ENCODE measurements at places on chromosomes 12 and 14.

- peak; percentile 94 for DNase-seq
Observed at GRCh38 chr12:92034858-92035401, 110.7 kb downstream of the BTG1 start.

DNA sequence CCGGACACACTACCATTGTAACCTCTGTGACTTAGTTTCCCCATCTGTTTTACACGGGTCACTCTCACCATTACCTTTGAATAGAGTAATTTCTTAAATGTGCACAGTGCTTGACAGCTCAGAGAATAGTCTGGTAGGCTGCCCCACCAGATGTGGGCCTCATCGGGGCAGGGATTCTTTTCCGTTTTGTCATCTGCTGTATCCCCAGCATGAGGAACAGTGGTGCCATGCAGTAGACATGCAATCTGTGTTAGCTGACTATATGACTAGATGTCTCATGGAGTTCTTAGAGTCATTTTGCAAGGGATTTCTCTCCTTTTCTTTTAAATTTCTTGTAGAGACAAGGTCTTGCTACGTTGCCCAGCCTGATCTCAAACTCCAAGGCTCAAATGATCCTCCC is 44.9 kb upstream of the PLEKHG3 start:
- DNase-seq: no peak

DNA sequence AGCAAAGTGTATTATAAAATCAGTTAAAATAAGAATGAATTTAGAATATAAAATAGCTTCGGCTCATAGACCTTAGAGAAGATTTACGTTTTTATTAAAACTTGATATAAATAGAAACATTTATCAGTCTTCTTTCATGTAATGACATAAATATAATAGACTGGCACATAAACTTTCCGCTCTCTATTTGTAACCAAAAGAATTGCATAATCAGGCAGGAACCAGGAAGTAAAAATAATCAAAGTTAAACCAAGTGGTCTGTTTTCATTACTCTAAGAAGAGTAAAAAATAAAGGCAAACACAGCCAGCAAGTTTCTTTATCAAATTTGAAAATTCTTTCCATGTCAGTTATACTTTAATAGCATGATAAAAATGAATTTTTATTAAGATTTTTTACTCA is 46.3 kb upstream of the ATP2A2 start:
- DNase-seq: no peak

DNA sequence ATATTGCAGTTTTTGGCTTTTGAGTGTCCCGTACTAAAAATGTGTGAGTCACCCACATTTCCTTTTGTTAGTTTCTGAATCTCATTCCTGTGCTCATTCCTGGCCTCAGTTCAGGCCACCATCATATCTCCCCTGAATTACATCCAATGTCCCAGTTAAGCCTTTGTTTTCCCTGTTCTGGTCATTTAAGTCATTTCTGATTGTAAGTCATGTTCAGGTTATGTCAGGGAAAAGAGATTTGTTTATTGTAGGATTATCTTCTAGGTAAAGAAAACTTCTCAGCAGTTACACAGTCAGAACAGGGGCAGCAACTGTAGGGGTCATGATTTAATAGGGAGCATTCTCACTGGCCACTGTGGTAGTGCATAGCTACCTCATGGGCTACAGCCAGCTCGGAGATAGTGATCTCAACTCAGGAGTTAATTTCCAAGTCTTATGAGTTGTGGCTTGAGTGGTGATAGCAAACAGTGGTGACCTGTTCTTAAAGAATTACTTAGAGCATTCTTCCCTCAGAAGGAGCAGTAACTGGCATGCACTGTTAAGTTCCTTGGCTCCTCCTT is 6.7 kb downstream of the DDX47 start:
- DNase-seq: peak; percentile 78

GRCh38 chr12:108337235-108338223 is 1.6 kb downstream of the CMKLR1 start:
- peak; percentile 69 for DNase-seq

- DNase-seq: peak; percentile 69
Observed at GRCh38 chr12:58803908-58804307, 116.4 kb downstream of the LRIG3 start.

GRCh38 chr12:82651489-82651888 is 35.2 kb upstream of the TMTC2 start:
- DNase-seq: no peak

DNA sequence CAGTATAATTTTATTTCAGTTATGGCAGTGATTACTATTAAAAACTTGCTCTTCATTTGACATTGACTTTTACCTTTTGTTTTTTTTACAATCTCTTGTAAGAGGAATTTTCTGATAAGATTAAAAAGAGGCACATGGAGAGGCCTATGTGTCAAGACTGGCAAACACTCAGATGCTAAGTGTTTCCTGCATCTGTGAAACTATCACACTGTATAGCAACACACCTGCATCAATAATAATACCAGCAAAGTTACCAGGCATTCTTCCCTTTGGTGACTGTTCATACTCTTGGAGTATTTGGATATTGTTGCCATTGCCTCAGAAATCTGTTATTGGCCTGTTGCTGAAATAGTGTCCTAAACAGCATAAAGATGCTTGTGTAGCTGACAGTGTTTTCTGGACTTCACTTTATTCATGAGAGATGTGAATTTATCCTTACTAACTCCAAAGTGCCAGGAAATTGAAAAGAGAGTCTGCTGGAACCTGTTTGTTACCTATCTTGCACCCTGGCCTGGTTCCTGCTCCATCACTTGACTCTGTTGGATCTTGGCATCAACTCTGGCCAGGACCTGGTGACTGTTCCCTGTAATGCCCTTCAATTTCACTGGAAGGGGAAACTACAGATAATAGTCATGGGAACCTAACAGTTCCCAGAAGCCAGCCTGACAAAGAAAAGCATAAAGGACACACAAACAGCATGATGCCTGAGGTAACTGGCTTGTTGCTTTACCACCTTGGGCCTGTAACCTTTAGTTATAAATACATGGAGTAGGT is 19.8 kb downstream of the SLC16A7 start:
- DNase-seq: no peak

- no peak for DNase-seq
Observed at GRCh38 chr14:104821229-104821945, 20.5 kb downstream of the ZBTB42 start.

GRCh38 chr12:47837190-47838171 is 17.8 kb upstream of the HDAC7 start:
- peak; percentile 76 for DNase-seq

GRCh38 chr14:94945615-94946014 is 175.7 kb upstream of the GSC start:
- DNase-seq: no peak

DNA sequence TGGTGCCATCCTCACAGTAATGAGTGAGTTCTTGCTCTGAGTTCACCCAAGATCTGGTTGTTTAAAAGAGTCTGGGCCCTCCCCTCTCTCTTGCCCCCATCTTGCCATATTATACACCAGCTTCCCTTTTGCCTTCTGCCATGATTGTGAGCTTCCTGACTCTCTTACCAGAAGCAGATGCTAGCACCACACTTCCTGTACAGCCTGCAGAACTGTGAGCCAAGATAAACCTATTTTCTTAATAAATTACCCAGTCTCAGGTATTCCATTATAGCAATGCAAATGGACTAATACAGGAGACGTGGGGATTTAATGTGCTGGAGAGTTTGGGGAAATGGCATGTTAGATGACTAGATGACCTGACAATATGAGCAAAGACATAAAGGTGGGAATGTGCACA is 12.8 kb downstream of the SLC4A8 start:
- no peak for DNase-seq

GRCh38 chr14:23531391-23531790 is 20.2 kb downstream of the ZFHX2 start:
- DNase-seq: no peak

GRCh38 chr12:56387152-56387736 is 24.6 kb upstream of the APOF start:
- DNase-seq: peak; percentile 13

GRCh38 chr12:94649349-94650142 is 811 bp downstream of the TMCC3 start:
- peak; percentile 48 for DNase-seq

- no peak for DNase-seq
Observed at GRCh38 chr12:76980196-76980595, 85.2 kb downstream of the E2F7 start.

- peak; percentile 70 for DNase-seq
Observed at GRCh38 chr12:55727643-55728185, 1.1 kb downstream of the CD63 start.

- no peak for DNase-seq
Observed at GRCh38 chr14:21192447-21192822, 36.6 kb upstream of the OR5AU1 start.
